Renal pelvis (tissue), 12 donors: ENCODE measurements at places on chromosomes 11 and 22.

- no peak for DNase-seq
These were observed 96.7 kb downstream of the LARGE1 start for GRCh38 chr22:33823552-33823951.

DNA sequence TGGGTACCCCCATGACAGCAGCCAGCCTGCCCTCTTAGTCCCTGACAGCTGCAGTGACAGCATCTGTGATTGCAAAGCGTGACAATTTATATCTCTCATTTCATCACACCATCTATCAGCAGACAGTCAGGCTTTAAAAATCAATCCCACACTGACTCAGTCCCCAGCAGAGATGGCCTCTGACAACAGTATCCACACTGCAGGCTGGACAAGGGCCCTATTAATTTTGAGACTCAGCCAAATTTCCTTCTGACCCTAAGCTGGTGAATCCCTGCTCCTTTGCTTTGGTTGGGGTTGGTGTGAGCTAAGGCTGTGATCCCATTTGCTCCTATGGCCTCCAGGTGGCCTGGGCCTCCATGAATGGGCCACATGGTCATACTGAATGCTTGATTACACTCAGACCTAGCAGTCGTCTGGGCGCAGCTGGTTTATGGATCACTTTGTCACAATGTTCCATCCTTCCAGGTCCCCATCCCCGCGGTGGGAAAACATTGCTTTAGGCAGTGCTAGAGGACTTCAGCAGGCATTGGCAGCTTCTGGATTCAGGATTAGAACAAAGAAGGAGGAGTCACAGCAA lies 68.2 kb upstream of the B3GAT1 start:
- DNase-seq = no peak

DNA sequence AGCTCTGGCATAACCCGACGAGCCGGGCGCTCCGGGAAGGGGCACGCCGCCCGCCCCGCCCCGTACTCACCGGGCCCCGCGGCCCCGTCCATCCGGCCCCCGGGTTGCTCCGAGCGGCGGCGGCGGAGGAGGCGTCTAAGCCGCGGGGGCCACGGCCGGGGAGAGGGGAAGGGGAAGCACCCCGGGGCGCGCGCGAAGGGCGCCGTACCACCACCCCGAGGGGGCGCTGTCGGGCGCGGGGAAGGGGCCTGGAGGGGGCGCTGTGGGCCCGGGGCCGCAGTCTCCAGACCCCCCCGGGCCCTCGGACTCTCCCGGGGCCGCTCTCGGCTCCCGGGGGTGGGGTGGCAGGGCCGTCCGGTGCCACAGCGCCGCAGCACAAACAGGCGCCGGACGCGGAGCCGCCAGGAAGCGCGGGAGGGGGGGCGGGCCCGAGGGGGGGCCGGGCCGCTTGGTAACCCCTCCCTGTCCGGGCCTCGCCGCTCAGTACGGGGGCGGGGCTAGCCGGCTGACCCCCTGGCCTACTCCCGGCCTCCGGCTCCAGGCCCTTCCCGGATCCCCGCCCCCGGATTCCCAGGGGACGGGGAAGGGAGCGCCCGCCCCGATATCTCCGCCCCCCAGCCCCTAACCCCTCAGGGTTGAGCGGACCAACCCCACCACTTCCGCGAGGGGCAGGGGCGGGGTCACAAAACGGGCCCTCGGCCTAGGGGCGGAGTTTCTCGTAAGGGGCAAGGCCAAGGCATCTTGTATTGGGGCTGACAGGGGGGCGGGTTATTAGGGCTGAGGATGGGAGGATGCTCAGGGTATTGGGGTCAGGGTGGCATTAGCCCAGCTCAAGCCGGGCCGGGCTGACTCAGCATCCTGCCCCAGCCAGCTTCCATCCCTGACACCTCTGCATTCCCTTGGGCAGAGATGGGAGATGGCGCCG lies at the start of the genes EML3 and ROM1:
TSS of gene EML3 (minus strand) at position 410 of the 925 bp plus-strand sequence. CDS start at position 92, 318 bp downstream.
TSS of gene ROM1 (plus strand) at position 892 of the 925 bp plus-strand sequence. CDS start at position 917, 25 bp downstream.
- peak; percentile 78 for DNase-seq

- no peak for DNase-seq
These were observed 24.1 kb upstream of the TUB start for GRCh38 chr11:8056810-8057463.

DNA sequence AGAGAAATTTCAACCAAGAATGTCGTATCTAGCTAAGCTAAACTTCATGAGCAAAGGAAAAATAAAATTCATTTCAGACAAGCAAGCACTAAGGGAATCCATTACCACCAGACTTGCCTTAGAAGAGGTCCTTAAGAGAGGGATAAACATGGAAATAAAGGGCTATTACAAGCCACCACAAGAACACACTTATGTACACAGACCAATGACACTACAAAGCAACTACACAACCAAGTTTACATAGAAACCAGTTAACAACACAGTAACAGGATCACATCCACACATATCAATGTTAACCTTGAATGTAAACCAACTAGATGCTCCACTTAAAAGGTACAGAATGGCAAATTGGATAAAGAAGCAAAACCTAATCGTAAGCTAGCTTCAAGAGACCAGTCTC lies 38.0 kb downstream of the TMEM123 start:
- no peak for DNase-seq

DNA sequence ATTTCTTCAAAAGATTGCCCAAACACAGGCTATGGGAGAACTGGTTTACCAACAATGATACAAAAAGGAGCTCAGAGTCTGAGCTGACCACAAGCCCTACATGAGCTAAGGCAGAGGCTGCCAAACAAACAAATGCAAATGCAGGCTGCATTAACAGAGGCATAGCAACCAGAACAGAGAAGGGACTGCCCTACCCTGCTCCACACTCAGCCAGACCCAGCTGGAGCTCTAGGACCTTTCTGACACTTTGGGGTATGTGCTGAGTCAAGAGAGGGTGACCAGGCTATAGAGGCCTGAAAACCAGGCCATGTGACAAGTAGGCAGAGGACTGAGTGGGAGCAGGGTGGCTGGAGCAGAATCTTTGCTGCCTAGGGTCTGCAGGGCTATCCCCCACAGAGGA lies 17.8 kb upstream of the P2RY2 start:
- no peak for DNase-seq
